Spleen (tissue), 13 donors: ENCODE measurements at places on chromosomes 6 and 20. TPM values are rescaled to one million over a fixed set of nuclear protein-coding genes. Genes with fewer than 3 reads are reported as not detected.

DNA sequence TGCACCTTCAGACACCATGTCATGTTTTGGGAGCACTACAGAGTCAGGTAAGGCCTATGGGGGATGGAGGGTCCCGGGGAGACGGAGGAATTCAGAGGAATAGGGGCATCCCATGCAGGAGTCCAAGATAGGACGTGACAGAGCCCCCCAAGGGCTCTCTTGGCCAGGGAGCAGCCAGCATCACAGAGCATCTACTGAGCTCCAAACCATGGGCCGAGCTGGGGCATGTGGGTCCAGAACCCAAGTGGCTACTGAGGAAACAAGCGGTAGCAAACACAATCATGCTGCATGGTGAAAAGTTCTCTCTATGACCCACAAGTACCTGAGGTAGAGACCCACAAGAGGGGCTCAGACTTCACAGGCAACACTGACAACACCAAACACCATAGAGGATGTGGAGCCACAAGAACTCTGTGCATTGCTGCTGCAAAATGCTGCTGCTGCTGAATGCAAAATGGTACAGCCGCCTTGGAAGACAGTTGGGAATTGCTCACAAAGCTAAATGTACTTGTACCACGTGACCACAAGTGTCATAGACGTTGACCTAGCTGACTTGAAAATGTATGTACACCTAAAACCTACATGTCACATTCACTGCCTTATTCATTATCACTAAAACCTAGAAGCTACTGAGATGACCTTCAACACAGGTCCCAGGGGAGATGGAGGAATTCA is 33.4 kb upstream of the MAS1L start:
- DNase-seq: no peak

DNA sequence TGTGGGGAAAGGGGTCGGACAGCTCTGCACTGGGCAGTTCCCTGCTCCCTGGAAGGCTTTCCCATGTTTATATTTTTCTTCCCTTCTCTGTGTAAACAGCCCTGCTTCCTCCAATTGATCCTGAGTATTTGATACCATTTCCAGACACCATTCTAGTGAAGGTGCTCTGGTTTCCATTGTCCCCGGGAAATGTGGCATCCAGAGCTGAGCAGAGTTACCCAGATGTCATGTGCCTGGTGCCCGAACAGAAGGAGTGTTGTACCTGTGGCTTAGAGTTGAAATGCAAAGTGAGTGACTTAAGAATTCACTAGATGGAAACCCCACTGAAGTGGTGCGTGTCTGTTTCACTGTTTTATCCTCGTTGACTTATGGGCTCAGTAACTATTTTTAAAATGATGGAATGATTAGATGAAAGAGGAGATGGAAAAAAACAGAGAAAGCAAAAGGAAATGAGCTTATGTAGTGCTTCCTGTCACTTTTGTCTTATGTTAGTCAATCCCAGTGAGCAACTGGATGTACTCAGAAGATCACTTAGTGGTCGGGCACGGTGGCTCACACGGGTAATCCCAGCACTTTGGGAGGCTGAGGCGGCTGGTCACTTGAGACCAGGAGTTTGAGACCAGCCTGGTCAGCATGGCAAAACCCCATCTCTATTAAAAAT is 83.8 kb downstream of the SASH1 start:
- DNase-seq: no peak

GRCh38 chr6:105932440-105932839 is 153.7 kb upstream of the PRDM1 start:
- no peak for DNase-seq

GRCh38 chr6:152094276-152094675 is 286.8 kb downstream of the ESR1 start:
- no peak for DNase-seq

GRCh38 chr6:11282245-11282644 is 49.8 kb upstream of the NEDD9 start:
- no peak for DNase-seq

DNA sequence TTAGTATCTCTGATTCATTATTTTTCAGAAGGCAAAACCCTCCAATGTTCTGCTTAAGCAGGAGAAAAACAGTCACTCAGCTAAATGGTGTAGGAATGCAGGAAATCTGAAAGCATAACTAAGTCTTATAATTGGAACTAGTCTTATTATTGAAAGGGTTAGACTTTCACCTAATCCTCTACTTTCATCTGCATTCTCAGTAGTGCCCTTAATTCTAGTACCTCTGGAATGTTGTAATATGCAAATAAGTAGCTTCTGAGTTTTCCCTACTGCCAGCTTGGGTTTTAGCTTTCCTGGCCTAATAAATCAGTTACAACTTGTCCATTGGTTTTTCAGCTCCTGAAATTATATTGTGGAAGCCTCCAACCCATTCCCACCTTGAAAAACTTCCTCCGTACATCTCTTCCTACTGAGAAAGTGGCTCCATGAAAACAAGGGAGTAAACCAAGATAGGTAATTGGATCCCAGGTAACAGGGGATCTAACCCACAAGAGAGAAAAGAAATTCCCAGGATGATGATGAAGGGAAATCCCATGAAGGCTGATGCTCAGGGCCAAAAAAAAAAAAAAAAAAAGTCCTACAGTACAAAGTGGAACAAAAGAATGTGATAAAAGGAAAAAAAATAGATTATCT is 147.0 kb downstream of the TBC1D32 start:
- no peak for DNase-seq

DNA sequence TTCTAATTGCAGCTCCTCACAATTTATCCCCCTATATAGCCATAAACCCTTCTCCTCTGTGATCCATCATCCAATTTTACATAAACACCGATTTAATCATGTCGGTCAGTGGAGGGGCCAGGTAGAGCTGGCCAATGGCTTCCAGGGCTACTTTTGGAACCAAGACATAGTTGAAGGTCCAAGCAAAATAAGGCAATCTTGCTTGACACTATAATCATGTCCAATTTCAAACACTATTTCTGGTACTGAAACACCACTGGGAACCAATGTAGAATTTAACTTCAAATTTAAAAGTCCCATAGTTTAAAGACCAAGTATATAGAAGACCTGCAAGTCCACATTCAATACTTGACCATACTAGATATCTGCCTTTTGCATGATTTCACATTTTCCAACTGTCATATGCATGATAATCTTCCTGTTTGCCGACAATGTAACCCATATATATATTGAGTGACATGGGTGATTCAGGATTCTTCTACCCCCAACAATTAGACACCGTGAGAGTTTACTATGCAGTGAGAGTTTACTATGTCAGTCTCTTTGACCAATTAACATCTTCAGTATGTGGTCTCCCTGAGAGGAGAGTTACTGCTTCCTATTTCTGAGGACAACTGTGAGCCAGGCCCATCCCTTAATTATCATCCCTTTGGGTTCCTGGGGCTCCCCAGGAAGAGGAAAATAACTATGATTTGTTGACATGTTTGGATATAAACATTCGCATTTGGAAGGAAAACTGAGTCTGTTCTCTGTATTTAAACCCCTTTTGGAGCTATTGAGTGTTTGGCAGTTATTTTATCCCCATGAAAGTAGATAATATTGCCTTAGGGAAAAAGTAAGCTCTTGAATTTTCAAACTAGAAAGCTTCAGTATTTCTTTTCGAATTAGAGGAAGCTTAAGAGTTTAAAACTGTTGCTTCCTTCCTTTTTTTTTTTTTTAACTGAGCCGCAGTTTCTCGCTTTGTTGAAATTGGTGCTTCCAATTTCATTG is 31.8 kb downstream of the SAMD3 start:
- DNase-seq: no peak

- no peak for DNase-seq
These were observed 90.6 kb upstream of the NAA20 start for GRCh38 chr20:19926591-19926990.

DNA sequence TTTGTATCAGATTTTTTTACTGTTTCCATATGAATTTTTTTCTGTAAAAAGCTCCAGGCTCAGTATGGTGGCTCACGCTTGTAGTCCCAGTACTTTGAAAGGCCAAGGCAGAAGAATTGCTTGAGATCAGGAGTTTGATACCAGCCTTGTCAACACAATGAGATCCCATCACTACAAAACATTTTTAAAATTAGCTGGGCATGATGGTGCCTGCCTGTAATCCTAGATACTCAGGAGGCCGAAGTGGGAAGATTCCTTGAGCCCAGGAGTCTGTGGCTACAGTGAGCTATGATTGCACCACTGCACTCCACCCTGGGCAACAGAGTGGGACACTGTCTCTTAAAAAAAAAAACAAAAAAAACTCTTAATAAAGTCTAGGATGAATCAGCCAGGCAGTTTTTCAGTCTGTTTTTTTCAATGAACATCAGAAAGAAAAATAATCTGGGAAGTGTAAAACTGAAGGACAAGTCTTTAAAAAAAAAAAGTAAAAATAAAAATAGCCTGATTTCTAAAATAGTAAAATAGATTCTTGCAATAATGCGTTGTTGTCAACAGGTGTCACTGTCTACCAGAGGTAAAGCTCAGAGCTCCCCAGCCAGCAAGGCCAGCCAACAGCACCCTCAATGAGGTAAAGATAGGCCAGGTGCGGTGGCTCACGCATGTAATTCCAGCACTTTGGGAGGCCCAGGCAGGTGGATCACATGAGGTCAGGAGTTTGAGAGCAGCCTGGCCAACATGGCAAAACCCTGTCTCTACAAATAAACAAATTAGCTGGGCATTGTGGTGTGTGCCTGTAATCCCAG is 9.3 kb upstream of the ATG5 start:
- peak; percentile 81 for DNase-seq

Gene ARMC12
- total RNA-seq: 0.97 TPM

DNA sequence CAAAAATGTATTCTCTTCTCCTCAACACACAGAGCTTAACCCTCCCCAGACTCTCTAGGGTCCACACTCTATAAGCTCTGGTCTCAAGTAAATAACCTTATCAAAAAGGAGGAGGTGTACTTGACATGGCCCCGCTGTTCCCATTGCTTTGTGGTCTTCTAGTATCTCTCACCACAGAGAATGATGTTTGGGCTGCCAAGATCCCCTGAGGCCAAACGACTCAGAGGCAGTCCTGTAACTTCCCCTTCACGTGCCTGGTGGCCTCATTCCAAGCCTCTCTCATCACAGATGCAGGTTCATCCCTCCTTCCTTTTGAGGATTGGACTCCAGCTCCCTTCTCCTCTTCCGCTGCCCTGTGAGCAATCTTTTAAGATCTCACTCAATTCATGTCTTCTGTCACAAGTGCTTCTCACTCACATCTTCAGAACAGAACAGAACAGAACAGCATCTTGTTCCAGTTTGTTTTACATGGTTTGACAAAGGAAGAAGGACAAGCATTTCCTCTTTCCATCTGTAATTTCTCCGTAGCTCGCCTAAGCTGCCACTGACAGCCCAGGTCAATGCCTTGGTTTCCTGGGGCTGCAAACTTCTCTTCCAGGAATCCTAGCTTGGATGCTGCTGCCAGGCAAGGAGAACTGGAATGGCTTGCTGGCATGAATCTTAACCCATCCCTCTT is 541.5 kb downstream of the CD83 start:
- DNase-seq: no peak

DNA sequence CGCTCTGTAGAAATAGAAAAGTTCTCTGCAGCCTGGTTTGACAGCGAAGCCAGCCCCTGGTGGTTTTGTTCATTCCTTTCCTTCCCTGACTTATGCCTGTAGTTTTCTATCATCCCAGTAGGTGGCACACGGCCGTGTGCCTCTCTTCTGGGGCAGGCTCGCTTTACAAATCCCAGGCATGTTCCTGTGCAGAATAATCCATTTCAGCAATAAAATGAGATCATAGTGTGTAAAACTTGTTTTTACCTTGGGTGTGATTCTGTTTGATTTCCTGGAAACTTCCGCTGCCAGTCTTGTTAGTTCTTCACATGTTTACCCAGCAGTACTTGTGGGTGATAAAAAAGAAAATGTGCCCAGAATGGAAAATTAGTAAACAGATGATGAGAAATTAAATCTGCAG is 7.4 kb upstream of the INSM1 start:
- DNase-seq: no peak

- DNase-seq: no peak
These were observed 68.9 kb upstream of the TULP1 start for GRCh38 chr6:35581633-35582032.

Gene TBX18
- total RNA-seq: not detected
